Stimulated activated CD4-positive, alpha-beta T cell treated with anti-CD3 and anti-CD28 coated beads, Interleukin-1b, Interleukin-23, amount 100 ng/mL, for 4 hours (primary cell): ENCODE measurements at places on chromosomes 1 and 21.
A peak's percentile ranks its signal among the peaks of the same experiment; 100 is the strongest.

GRCh38 chr1:84800090-84801073, 92.6 kb downstream of the LPAR3 start:
- no peak for DNase-seq

DNA sequence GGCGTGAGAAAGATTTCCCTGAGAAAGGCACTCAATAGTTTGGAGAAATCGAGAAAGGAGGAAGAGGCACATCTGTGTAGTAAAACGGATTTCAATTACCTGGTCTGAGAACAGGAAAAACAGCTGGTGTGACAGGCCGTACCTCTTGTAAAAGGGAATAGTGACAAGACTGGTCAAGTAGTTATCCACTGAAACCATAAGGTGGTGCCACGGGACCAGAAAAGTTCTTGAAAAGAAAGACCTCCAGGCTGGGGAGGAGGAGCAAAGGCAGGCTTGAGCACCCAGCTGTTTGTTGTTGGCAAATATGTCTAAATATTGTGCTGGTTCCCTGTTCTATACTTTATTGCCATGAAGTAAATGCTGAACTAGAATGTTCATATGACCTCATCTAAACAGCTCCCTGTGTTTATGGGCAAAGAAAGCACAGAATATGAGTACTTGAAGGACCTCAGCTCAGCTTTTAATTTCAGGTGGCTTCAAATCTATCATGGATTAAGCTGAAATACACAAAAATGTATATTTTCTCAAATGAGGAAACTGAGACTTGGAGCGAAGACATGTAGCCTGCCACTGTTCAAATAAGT, 4.0 kb downstream of the HAO2 start:
- DNase-seq, result no peak

DNA sequence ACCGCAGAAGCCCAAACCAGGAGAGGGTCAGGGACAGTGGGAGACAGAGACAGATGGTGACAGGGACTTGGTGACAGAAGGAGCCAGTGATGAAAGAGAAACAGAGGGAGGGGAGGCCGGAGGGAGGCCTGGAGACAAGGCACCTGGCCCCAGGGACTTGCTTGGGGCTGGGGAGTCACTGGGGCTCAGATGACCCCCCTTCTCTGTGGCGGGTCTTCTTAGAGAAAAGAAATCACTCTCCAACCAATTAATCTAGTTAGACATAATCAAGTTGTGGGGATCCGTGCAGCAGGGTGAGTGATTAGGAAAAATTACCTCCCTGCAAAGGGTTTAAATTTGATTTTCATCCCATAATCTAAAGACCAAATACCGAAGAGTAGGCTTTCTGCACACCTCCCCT, 519.8 kb downstream of the PTPRU start:
- DNase-seq, result no peak

- DNase-seq, result no peak
Observed at GRCh38 chr1:163823017-163823416, 501.3 kb downstream of the NUF2 start.

- DNase-seq, result no peak
Observed at GRCh38 chr21:46452710-46453109, 6.0 kb upstream of the DIP2A start.

GRCh38 chr1:79599257-79599656, 592.7 kb upstream of the ADGRL4 start:
- no peak for DNase-seq

- no peak for DNase-seq
Observed at GRCh38 chr1:223229756-223230155, 86.7 kb upstream of the TLR5 start.

DNA sequence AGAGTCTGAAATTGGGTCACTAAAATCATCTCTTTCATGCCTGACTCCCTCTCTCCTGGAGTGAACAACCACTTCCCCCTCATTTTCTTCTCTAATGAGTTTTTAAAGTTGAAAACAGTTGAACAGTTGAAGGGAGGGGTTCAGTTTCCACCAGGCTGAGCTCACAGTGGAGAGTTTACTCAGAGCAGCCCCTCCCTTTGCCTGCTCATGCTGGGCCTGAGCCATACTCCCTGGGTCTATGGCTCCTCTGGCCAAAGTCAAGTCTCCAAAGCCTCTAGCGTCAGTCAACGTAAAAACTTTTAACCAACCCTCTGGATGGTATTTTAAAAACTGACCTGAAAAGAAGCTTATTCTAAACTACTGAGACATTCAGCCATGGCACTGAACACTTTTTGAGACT, 100.8 kb upstream of the RNPC3 start:
- DNase-seq, result no peak

DNA sequence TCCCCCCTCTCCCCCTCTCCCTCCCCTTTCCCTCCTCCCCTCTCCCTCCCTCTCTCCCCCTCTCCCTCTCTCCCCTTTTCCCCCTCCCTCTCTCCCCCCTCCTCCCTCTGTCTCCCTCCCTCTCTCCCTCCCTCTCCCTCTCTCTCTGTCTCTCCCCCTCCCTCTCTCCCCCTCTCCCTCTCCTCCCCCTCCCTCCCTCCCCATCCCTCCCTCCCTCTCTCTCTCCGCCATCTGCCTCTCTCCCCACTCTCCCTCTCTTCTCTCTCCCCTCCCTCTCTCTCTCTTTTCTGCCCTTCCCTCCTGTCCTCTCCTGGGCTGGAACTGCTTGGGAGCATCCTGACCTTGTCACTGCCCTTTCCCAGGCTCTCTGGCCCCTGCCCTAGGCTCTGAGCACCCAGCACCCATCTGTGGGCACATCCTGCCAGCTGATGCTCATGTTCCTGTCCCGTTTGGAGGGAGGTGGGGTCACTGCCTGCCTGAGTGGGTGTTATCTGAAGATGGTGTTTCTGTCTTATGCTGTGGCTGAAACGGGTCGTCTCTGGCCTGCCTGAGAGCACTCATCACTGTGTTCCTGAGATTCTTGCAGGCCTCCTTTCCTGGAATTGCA, 10.8 kb downstream of the FTCD start:
- no peak for DNase-seq

- no peak for DNase-seq
Observed at GRCh38 chr1:85330711-85331290, 54.4 kb upstream of the BCL10 start.

DNA sequence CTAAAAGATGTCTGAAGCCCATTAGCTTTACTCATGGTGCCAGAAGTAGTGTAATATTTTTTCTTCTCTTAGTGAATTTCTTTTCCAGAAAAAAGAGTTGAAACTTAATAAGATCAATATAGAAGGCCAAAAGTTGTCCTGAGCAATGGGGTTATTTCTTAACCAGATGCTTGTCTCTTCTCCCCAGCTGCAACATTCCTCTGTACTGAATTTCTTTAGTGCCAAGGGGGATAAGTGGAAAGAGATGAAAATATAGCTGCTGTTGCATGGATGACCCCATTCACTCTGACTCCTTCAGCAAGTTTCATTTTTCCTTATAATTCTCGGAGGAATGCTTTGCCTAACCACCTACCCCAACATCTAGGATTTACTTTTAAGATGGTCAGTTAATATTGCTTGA, 675.0 kb downstream of the USP25 start:
- no peak for DNase-seq

DNA sequence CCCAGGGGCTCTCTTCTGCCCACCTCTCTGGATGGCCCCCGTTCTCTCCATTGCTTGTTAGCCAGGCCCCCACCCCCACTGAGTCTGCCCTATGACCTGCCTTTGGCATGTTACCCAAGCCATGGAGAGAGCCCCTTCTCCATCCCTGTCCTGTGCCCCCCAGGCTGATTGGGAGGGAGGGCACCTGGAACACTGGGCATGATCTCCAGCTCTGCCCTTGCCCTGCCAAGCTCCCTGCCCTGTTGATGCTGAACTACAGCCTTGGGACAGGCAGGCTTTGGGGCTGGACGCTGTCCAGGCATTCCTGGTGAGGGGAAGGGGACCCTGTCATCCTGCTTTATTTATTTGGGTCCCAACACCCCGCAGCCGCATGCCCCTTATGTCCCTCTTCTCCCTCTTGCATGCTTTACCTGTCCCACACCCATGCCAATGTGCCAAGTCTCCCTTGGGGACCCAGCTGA, 10.7 kb downstream of the TRIM46 start:
- DNase-seq, result no peak

DNA sequence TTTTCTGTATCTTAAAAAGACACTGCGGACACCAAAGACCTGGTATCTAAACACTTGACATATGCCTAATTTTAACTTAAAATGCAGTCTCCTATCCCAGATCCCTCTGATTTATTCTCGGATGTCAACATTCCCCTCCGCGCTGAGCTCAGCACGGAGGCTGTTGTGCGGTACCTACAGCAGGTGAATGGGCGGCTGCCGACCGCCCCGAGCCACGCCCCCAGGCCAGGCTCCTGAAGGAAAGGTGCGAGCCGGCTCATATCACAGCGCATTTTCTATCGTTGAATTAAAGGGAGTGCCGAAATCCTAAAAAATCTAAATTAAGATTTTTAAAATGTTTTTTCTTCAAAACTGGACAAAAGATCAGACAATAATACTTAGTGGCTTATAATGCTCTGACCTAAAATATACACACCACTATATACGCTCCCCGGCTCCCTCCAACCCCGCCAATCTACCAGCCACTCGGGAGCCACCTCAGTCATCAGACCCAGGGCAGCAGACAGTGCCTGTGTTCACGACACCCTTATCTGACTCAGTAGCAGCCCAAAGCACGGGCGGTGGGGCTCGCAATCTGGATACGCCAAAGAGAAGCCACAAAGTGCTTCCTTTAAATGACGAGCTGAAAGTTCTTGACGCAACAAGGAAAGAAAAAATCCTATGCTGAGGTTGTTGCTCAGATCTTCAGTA, 4.1 kb downstream of the WRAP73 start:
- no peak for DNase-seq

GRCh38 chr1:88678405-88678804, 5.7 kb upstream of the PKN2 start:
- DNase-seq, result no peak

DNA sequence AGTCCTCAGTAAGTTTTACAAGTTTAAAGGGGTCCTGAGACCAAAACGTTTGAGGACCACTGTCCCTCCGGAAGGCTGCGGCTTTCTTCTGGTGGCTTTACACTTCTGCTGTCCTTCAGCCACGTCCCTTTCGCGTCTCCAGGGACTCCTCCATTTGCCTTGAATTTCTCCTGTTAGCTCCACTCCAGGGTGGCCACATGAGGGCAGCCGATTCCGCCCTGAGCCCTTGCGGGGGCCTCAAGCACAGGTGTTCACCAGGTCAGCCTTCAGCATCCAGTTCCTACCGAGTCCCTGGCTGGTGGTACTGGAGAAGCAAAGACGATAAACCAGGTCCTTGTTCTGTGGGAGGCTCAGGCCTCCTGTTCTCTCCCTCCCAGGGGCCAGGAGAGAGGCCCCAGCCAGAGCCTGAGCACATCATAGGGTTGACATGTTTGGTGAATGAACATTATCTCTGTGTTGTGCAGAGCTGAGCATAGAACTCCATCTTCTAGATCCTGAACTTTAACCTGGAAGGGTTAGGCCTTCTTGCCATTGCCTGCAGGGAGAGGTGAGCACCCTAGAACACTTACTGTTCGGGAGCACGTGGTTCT, 27.4 kb upstream of the COQ8A start:
- peak; percentile 17 for DNase-seq
